ENCODE measurements at places on chromosomes 1 and 21.

DNA sequence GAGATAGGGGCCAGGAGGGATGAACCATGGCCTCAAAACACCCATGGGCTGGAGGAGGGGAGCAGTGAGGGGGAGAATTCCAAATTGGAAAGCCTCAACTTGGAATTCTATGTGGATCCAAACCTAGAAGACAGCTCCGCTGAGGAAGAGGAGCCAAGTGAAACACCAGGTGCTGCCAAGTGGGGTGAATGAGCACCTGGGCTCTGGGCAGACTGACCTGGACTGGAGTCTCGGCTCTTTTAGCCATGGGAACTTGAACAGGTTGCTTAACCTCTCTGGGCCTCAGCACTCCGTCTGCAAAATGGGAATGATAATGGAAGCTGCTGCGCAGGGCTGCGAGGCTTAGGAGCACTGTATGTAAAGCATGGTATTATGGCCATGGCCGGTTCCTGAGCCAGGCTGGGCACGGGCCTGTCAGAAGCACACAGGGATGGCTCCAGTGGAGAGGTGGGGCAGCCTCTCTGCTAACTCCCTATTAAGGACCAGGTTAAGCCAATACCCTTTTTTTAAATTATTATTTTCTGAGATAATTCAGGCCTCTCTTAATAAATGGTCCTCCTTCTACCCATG, 81.5 kb downstream of the SYT2 start:
- DNase-seq, result no peak

- DNase-seq, result no peak
These were observed 42.6 kb downstream of the AHDC1 start for GRCh38 chr1:27561124-27561899.

- DNase-seq, result no peak
These were observed 93.3 kb upstream of the ADAMTS5 start for GRCh38 chr21:27060190-27060589.

GRCh38 chr1:180327089-180327488, 97.0 kb downstream of the LHX4 start:
- DNase-seq, result no peak

DNA sequence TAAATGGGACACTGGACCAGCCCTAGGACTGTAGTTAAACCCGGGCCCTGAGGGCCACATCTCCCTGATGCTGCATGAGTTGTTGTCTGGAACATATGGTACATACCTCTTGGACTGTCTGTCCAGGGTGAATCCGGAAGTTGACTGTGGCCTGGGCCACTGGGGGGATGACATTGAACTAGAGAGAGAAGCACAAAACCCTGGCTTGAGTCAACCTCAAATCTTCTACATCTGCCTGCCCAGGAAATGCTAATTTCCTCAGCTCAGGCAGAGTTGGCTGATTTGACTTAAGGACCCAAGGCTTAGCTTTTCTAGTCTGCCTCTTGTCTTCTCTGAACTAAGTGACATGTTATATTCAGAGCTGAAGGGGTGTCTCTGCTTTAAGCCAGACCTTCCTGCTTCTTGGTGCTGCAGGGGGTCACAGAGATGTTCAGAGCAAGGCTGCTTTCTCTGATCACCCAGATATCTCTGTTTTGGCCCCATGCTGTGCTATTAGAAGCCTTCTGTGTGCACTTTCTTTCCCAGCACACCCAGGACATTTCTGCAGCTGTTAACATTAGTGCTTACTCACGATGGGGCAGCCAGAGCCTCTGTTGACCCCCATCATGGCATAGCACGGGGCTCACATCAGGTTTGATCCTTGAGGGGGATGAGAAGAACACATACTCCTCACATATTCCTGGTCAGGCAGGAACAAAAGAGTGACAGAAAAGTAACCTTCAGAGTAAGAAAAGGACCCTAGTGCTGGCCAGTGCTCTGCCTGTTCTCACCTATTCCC, 9.6 kb downstream of the PM20D1 start:
- no peak for DNase-seq

- DNase-seq, result no peak
These were observed 1.3 kb upstream of the TTF2 start for GRCh38 chr1:117058810-117059209.

GRCh38 chr1:110337704-110338308, 1.4 kb upstream of the RBM15 start:
- DNase-seq, result peak; percentile 12

DNA sequence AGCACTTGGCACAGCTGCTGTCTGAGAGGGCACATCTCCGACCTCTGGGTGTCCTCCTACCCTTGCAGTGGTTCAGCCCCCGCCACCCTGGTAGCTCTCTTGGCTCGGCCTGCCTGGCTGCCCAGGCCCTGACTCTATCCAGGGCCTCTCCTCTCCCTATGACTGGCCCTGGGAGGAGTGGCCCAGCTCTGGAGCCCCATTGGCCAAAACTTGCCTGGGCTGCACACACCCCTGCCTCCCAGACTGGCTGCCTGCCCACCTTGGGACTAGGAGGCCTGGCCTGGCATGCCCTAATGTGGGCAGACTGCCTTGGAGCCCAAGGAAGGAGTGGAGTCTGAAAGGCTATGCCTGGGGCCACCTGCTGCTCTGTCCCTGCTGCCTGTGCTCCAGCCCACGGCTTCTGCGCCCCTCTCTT, 33.6 kb downstream of the ACOT11 start:
- DNase-seq, result no peak

DNA sequence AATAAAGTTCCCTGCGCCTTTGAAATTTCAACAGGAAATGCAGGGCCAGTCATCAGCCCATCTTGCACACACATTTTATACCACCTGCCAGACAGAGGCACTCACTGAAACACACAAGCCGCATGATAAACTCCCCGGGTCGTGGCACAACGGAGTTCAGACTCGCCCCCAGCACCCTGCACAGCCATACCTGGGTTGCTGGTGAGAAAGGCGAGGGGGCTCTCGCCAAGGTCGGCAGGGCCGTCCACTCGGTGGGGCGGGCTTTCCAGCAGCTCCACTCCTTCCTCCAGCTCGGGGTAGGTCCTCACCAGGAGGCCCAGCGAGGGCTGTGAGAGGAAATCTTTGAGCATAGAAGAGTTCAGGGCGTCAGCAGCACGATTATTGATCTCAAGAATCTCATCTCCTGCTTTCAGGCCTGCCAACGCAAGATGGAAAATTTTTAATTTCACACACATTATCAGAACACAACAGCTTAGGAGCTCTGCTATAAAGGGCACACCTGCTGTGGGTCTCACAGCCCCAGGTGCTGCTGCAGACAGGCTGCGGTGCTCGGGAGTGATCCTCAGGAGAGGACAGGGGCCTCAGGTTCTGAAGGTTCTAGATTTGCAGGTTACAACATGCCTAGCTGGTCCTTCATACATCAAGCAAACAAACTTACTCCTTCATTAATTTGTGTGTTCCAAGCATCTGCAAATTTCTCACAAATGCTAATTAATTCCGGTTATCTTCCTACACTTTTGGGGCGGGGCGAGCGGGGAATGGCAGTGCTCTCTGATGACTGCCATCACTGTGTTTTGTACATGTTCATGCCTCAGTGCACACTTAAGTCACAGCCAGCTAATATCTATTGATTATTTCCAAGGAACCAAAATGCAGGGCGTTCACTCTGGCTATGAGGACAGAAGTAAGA, 144.2 kb upstream of the KRTAP19-8 start:
- peak; percentile 23 for DNase-seq

- DNase-seq, result no peak
These were observed 25.4 kb upstream of the SMIM12 start for GRCh38 chr1:34884961-34885360.

DNA sequence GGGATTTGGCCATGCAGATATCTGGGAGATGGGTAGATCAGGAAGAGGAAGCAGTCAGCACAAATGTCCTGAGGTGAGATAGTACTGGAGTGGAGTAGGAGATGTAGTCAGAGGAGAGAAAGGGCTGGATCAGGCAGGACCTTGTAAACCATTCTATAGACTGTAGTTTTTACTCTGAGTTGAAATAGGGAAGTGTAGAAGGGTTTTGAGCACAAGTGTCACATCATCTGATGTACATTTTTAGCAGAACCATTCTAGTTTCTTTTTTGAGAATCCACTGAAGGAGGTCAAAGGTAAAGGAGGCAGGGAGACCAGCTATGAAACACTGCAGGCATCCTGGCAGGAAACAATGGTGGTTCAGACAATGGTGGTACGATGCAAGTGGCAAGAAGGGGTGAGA, 194.6 kb upstream of the RRP15 start:
- no peak for DNase-seq

DNA sequence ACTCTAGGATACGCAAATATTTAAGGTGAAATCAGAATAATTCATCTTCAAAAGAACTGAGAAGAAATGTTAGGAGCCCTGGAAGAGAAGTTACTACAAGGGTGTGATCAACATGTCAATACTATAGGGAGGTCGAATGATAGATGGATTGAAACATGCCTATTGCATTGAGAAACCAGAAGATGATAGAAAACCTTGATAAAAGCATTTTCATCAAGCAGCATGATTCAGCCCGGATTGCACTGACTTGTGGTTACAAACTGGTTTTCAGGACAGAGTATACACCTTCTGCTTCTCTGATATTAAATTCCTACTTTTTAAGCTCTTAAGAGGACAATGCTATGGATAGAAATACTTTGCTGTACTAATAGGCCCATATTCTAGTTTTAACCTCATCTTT, 164.2 kb downstream of the FMN2 start:
- no peak for DNase-seq

DNA sequence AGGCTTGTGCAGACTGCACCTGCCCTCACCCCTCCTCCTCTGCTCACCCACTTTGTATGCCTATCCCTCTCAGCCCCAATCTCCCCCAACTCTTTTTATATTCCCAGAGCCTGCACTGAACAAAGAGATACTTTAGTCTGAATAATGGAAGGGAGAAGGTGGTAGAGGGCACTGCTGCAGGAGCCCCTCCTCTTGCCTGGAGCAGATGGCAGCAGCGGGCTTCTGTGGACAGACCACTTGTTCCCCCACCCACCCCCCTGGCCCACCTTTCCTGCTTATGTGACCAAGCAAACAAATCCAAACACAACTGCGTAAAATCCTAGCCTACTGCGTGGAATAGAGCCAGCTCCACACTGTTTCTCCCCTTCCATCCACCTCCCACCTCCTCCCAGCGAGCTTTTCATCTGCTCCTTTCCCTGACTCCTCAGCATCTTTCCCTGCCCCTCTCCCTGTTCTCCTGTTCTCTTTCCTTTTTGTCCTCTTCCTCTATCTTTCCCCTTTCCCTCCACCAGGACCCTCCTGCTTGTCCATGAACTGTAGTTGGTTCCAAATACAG, 27.5 kb downstream of the RGS8 start:
- no peak for DNase-seq

- no peak for DNase-seq
These were observed 29.6 kb downstream of the PRSS38 start for GRCh38 chr1:227845147-227845458.

DNA sequence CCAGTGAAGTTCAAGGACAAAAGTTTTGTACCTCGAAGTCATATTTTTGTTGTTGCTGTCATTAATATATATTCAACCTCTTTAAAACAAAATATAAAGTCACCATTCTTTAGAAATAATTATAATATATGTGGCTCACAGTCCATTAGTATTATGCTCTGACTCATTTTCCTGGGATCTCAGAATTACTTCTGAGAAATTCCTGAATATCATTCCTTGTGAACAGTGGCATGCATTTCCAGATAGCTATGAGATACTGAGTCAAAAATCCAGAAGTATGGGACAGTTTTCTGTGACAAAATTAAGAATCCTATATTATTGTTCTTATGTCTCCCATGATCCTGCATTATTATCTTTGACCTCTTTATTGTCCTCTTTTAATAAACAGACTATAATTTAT, 13.8 kb upstream of the RGS21 start:
- no peak for DNase-seq

DNA sequence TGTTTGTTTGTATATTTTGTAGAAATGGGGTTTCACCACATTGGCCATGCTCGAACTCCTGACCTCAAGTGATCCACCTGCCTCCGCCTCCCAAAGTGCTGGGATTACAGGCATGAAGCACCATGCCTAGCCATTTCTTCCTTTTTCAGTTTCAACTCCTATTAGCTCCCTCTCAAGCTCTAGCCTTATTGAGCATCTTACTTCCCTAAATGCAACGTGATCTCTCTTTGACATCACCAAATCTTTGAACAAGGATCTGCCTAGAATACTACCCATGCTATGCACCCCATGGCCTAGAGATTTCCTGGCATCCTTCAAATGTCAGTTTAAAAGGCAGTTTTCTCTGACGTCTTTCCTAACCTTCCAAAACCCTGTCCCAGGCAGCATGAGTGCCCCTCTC, 91.1 kb upstream of the NR5A2 start:
- DNase-seq, result no peak

- DNase-seq, result no peak
These were observed 13.6 kb downstream of the F11R start for GRCh38 chr1:161007369-161007768.

DNA sequence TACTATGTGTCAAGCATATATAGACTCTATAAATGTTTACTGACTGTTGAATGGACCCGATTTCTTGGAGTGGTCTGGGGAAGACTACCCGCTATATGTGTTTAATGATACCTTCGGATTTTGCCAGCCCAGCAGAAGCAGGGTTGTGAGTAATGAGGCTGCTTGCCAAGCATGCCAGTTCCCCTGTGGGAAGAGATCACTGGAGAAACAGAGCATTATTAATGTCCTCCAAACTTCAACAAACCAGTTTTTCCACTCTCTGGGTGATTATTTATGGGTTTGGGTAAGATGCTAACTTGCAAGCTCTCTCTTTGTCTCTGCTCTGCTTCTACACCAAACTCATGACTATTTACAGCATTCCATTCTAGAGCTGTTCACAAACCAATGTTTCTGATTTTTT, 25.1 kb upstream of the PHGDH start:
- DNase-seq, result no peak

DNA sequence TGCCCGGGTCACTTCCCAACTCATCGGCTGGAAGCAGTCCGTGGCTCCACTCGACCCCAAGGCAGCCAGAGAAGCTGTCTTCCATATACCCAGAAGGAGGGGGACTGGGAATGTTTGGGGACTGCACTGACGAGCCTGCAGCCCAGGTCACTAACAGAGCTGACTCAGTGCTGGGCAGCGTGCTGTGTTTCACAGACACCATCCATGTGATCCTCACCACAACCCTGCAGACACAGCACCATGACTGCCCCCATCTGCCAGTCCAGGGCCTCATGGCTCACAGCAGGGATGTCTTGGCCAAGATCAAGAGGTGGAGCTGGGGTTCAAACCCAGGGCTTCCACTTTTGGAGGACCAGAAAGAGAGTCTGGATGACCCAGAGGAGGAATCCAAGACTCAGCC, 67.9 kb downstream of the KLHDC7A start:
- DNase-seq, result no peak

DNA sequence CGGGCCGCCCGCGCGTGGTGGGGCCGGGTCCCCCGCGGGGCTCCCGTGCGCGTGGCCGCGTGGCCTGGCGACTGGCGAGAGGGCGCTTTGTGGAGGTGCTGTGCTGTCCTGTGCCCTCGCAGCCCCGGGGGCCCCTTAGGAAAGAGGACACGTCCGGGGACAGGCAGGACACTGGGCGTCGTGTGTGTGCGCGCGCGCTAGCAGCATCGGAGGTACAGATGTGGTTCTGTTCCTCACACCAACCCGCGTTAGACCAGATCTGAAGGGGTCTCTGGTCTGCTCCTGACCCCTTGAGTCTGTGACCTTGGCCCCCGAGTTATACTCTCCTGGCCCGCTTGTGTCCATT, 489 bp downstream of the ACTN2 start:
- DNase-seq, result no peak

GRCh38 chr1:183310753-183311479, 107.3 kb downstream of the NMNAT2 start:
- DNase-seq, result no peak

Data from T-helper 17 cell (primary cell).